CD14-positive monocyte (primary cell): ENCODE measurements at places on chromosomes 16 and 17.

- no peak for DNase-seq
These were observed 225.3 kb upstream of the COX10 start for GRCh38 chr17:13843862-13844635.

DNA sequence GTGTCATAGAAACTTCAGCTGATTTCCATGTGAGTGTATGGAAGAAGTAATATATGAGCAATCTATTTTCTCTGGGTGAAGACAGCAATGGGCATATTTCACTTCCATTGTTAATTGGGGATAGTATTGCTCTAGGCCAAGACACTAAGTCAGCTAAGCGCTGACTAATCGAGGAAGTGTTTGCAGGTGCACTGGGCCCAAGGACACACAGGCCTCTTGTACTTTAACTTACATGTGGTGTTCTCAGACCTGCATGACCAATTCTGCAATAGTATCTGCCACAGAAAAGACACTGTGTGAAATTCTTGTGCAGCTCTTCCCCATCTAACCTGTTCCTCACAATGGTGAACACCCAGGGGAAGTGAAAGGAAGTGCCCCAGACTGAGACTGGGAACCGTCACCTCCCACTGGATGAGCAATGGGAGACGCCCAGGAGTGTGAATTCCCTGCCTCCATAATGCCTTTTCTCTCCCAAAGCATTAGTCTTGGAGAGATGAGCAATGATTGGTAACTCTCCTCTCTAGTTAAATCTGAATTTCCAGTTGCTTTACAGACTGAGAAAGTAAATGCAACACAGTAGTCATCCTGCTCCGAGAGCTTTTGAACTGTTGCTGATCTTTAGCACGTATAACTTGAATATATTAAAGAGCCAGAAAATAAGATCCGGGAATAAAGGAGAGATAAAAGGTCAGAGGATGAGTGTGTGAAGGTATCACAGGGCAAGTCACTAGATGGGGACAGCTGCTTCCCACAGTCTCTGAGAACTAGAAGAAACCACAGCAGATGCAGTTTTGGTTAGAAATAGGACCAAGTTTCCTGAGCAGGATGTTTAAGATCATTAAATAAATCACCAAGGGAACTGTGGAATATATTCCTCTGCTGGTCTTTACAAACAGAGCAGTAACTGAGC lies 82.6 kb downstream of the CDK5R1 start:
- no peak for DNase-seq

GRCh38 chr17:2684549-2684948 lies 27.0 kb downstream of the CLUH start:
- no peak for DNase-seq

DNA sequence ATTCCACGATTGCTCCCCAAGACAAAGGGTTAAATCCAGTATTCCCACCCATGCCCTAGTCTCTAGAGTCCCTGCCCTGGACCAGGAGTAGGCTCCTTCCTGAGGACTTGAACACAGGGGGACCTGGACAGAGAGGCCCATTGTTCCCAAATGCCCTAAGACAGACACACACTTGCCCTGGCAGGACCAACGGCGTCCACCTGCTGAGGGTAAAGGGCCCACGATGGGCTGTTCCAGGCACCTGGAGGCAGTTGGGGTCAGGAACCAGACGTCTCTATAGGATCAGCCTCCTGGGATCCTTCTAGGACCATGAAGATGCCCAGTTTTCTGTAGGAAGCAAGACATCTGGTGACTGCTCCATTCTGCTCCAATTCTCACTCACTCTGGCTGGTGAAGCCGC lies 39.3 kb downstream of the TNFRSF13B start:
- no peak for DNase-seq

DNA sequence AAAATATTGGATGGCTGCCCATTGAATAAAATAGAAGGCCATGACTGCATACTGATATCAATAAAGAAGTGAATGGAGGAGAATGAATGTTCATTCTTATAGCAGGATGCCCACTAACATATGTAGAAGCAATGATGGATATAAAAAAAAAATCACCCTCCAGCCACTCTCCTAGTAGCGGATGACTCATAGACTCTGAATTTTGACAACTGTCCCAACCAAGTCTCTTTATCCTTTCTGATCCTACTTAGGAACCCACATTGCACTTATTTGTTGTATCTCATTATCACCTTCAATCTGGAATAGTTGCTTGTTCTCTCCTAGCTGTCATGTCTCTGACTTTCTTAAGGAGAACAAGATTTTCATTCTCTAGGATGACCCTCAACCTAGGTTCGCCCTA lies 429.9 kb downstream of the HS3ST3B1 start:
- no peak for DNase-seq
